CD4-positive, alpha-beta T cell (primary cell): ENCODE measurements at places on chromosomes 12 and 14.

GRCh38 chr12:29024117-29024516, 125.0 kb upstream of the FAR2 start:
- no peaks in the 10 kb centered on the region for H3K27me3 ChIP-seq
- no peaks in the 10 kb centered on the region for H3K36me3 ChIP-seq
- H3K27ac ChIP-seq = no peak overlapping the region
- no peak overlapping the region for H3K4me3 ChIP-seq

- no peaks in the 10 kb centered on the region for H3K27me3 ChIP-seq
- no peaks in the 10 kb centered on the region for H3K36me3 ChIP-seq
- H3K4me3 ChIP-seq = no peak overlapping the region
- no peak overlapping the region for H3K27ac ChIP-seq
- DNase-seq = no peak
Observed at GRCh38 chr12:29427964-29428363, 47.0 kb upstream of the ERGIC2 start.

DNA sequence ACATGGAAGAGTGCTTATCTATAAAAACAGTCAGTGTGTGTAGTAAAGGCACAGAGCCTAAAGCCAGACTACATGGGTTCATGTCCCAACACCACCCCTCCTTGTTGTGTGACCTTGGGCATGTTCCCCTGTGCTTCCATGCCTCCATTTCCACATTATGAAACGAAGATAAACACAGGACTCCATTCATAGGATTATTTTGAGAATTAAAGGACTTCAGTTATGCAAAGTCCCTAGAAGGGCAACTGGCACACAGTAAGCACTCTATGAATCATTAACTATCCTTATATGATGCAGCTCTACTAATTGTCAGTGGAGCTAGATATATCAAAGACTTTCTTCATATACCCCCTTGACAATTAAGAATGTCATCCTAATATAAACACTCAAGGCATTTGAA, 17.8 kb downstream of the IFNG-AS1 start:
- DNase-seq = no peak
- no peaks in the 10 kb centered on the region for H3K27me3 ChIP-seq
- no peak overlapping the region for H3K4me3 ChIP-seq
- peaks cover 12% of the 10 kb centered on the region for H3K4me1 ChIP-seq
- H3K36me3 ChIP-seq = peaks cover 4% of the 10 kb centered on the region

DNA sequence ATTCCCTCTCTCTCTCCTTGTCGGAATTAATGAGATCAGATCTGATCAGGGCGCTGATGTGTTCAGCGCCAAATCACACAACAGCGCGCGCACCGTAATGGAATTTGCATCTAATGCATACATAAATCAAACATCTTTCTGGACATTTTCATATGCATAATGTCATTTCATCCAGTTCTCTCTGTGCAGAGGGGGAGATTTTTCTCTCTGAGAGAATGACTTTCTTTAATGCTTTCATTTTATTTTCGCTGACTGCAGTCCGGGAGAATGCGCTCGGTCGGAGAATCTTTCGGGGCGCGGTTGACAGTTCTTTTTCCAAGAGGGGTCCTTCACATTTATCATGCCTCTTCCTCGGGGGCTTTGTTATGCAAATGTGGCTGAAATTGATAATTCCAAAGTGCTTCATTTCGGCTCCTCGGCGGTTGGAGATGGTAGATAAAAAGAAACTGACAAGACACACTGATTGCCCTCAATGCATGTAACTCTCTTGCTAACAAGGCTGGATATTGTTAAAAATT, 615.9 kb downstream of the VRK1 start:
- peak; percentile 15 for DNase-seq
- H3K4me1 ChIP-seq = peaks cover 12% of the 10 kb centered on the region
- peak overlapping the region; percentile 53 for H3K4me3 ChIP-seq
- peaks cover 9% of the 10 kb centered on the region for H3K27me3 ChIP-seq
- H3K27ac ChIP-seq = no peak overlapping the region
- H3K36me3 ChIP-seq = no peaks in the 10 kb centered on the region

- no peak overlapping the region for H3K27ac ChIP-seq
- H3K4me3 ChIP-seq = no peak overlapping the region
- no peaks in the 10 kb centered on the region for H3K36me3 ChIP-seq
- no peaks in the 10 kb centered on the region for H3K4me1 ChIP-seq
- no peaks in the 10 kb centered on the region for H3K27me3 ChIP-seq
Observed at GRCh38 chr12:41288142-41288811, 100.2 kb downstream of the PDZRN4 start.

- no peaks in the 10 kb centered on the region for H3K4me1 ChIP-seq
- H3K27ac ChIP-seq = no peak overlapping the region
Observed at GRCh38 chr12:29992366-29992765, 208.6 kb upstream of the TMTC1 start.

DNA sequence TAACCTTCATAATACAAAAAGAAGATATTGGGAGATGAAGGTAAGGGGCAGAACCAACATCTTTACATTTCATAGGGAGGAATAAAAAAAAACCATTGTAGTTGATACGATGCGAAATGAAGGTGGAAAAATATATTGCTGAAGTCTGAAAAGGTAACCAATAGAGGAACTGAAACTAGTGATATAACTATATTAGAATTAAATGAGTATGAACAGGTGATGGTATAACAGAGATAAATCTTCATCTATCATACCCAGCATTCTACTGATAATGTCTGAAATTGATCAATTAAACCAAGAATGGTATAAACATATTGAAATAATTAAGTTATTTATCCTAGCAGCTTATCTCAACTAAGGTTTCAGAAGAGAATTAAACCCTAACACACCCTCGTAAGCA, 332.1 kb downstream of the NELL2 start:
- no peaks in the 10 kb centered on the region for H3K27me3 ChIP-seq
- no peaks in the 10 kb centered on the region for H3K36me3 ChIP-seq
- no peak overlapping the region for H3K4me3 ChIP-seq

GRCh38 chr12:131923260-131923659, 5.8 kb upstream of the PUS1 start:
- no peak overlapping the region for H3K4me3 ChIP-seq
- H3K27ac ChIP-seq = no peak overlapping the region
- peaks cover 7% of the 10 kb centered on the region for H3K36me3 ChIP-seq
- H3K4me1 ChIP-seq = peaks cover 7% of the 10 kb centered on the region

GRCh38 chr12:26713885-26714383, 119.1 kb downstream of the ITPR2 start:
- H3K36me3 ChIP-seq = peaks cover 27% of the 10 kb centered on the region
- H3K27ac ChIP-seq = no peak overlapping the region
- H3K4me1 ChIP-seq = no peaks in the 10 kb centered on the region
- DNase-seq = no peak

DNA sequence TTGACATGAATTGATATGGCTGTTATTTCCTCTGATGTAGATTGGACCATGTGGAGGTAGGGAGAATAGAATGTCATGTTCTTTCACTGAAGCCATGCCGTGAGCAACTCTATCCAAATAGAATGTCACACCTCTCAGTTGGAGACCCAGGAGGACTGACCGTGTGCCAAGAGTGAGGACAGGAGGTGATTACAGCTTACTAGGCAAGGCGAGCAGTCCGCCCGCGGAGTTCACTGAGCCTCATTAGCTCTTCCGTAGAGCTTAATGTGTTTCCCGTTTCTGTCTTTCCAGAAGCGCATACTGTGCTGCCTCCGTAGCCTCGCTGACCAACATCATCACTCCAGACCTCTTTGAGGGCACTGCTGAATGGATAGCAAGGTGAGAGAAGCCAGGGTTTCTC, 45.6 kb downstream of the FNTB start:
- no peak for DNase-seq
- H3K4me1 ChIP-seq = no peaks in the 10 kb centered on the region
- peaks cover 35% of the 10 kb centered on the region for H3K36me3 ChIP-seq

GRCh38 chr12:64670919-64671639, 60.8 kb downstream of the RASSF3 start:
- DNase-seq = no peak
- peaks cover 4% of the 10 kb centered on the region for H3K36me3 ChIP-seq
- no peak overlapping the region for H3K4me3 ChIP-seq
- peak overlapping the region; percentile 91 for H3K27ac ChIP-seq

- H3K4me3 ChIP-seq = no peak overlapping the region
- H3K36me3 ChIP-seq = no peaks in the 10 kb centered on the region
- no peak overlapping the region for H3K27ac ChIP-seq
- H3K4me1 ChIP-seq = no peaks in the 10 kb centered on the region
- H3K27me3 ChIP-seq = peaks cover 6% of the 10 kb centered on the region
- no peak for DNase-seq
Observed at GRCh38 chr12:106645465-106646330, 62.9 kb downstream of the RFX4 start.

GRCh38 chr12:12715128-12715458, 2.1 kb upstream of the CDKN1B start:
- H3K27me3 ChIP-seq = no peaks in the 10 kb centered on the region
- peaks cover 41% of the 10 kb centered on the region for H3K4me1 ChIP-seq
- peak overlapping the region; percentile 97 for H3K27ac ChIP-seq
- peaks cover 22% of the 10 kb centered on the region for H3K36me3 ChIP-seq

DNA sequence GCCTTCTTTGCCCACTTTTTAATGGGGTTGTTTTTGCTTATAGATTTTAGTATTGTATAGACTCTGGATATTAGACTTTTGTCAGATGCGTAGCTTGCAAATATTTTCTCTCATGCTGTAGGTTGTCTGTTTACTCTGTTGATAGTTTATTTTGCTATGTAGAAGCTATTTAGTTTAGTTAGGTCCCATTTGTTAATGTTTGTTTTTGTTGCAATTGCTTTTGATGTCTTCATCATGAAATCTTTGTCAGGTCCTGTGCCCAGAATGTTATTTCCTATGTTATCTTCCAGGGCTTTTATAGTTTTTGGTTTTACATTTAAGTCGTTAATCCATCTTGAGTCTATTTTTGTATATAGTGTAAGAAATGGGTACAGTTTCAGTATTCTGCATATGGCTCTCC, 30.0 kb upstream of the LYZ start:
- no peak for DNase-seq
- no peak overlapping the region for H3K4me3 ChIP-seq
- no peak overlapping the region for H3K27ac ChIP-seq
- no peaks in the 10 kb centered on the region for H3K27me3 ChIP-seq

DNA sequence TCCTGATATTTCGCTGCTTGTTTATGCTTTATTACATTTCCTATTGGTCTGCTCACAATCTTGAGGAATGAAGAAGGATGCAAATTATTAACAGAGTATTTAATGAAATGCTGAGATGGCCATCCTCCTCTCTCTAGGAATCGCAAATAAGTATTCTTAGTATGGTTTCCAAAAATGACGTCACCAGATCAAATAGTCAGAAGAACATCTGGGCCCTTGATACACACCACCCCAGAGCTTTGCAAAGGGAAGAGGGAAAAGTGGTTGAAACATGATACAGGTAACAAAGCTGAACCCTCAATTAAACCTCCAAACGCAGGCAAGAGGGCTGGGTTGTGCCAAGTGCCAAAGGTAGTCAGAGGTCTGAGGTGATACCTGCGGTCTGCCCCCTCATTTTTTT, 107.3 kb downstream of the BCL11B start:
- no peak overlapping the region for H3K27ac ChIP-seq
- DNase-seq = no peak
- H3K36me3 ChIP-seq = peaks cover under 1% of the 10 kb centered on the region
- peaks cover 5% of the 10 kb centered on the region for H3K4me1 ChIP-seq
- no peaks in the 10 kb centered on the region for H3K27me3 ChIP-seq
- no peak overlapping the region for H3K4me3 ChIP-seq

GRCh38 chr12:29608581-29608980, 111.1 kb upstream of the OVCH1 start:
- no peaks in the 10 kb centered on the region for H3K27me3 ChIP-seq
- H3K4me1 ChIP-seq = no peaks in the 10 kb centered on the region
- no peak overlapping the region for H3K4me3 ChIP-seq
- H3K27ac ChIP-seq = no peak overlapping the region
- H3K36me3 ChIP-seq = no peaks in the 10 kb centered on the region

GRCh38 chr12:94271351-94271750, 123.0 kb downstream of the PLXNC1 start:
- peaks cover 17% of the 10 kb centered on the region for H3K4me1 ChIP-seq
- no peak overlapping the region for H3K4me3 ChIP-seq
- no peak overlapping the region for H3K27ac ChIP-seq
- no peak for DNase-seq
- peaks cover 4% of the 10 kb centered on the region for H3K36me3 ChIP-seq

GRCh38 chr14:74864198-74864597, 11.7 kb downstream of the PROX2 start:
- no peaks in the 10 kb centered on the region for H3K27me3 ChIP-seq
- H3K36me3 ChIP-seq = no peaks in the 10 kb centered on the region
- peaks cover 24% of the 10 kb centered on the region for H3K4me1 ChIP-seq
- no peak for DNase-seq
- no peak overlapping the region for H3K27ac ChIP-seq
- no peak overlapping the region for H3K4me3 ChIP-seq

- H3K36me3 ChIP-seq = no peaks in the 10 kb centered on the region
- H3K4me3 ChIP-seq = no peak within 1 kb of the TSS
- H3K27ac ChIP-seq = no peak within 1 kb of the TSS
- no peak for DNase-seq
- no peaks in the 10 kb centered on the region for H3K27me3 ChIP-seq
Observed at GRCh38 chr12:52600941-52601481, at the start of gene KRT72. Gene KRT72, minus strand, starts transcription at chr12:52601463. Its CDS starts 11 bp downstream, at chr12:52601452.

GRCh38 chr14:33555710-33556350, 395.0 kb downstream of the EGLN3 start:
- H3K4me3 ChIP-seq = no peak overlapping the region
- H3K27me3 ChIP-seq = no peaks in the 10 kb centered on the region
- no peaks in the 10 kb centered on the region for H3K4me1 ChIP-seq
- no peaks in the 10 kb centered on the region for H3K36me3 ChIP-seq
- H3K27ac ChIP-seq = no peak overlapping the region

GRCh38 chr14:78143489-78144145, 26.6 kb upstream of the NRXN3 start:
- no peak for DNase-seq
- no peak overlapping the region for H3K4me3 ChIP-seq
- H3K27ac ChIP-seq = no peak overlapping the region
- no peaks in the 10 kb centered on the region for H3K27me3 ChIP-seq
- no peaks in the 10 kb centered on the region for H3K4me1 ChIP-seq

DNA sequence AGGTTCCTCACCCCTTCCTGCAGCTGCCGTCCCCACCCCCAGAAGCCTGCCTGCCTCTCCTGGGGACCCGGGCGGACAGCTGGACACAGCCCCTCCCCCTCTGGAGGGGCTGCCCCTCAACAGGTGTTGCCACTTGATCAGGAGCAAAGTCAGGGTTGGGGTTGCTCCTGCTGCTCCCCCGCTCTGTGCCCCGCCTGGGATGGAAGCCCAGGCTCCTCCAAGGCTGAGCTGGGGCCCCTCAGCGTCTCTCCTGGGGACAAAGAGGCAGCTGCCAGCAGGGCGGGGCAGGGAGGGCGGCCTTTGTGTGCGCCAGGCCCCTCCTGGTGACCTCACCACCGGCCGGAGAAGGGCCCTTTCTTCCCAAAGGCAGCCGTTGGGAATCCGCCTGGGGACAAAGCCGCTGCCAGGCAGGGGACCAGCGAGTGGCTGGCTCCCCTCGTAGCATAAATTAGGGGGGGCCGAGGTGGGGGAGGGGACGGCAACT, 13.7 kb downstream of the TRMT61A start:
- H3K4me1 ChIP-seq = peaks cover 8% of the 10 kb centered on the region
- no peak for DNase-seq
- H3K36me3 ChIP-seq = no peaks in the 10 kb centered on the region
- no peak overlapping the region for H3K27ac ChIP-seq
